IPS-NIHi11 (cell line): ENCODE measurements at places on chromosomes 6 and 20.

DNA sequence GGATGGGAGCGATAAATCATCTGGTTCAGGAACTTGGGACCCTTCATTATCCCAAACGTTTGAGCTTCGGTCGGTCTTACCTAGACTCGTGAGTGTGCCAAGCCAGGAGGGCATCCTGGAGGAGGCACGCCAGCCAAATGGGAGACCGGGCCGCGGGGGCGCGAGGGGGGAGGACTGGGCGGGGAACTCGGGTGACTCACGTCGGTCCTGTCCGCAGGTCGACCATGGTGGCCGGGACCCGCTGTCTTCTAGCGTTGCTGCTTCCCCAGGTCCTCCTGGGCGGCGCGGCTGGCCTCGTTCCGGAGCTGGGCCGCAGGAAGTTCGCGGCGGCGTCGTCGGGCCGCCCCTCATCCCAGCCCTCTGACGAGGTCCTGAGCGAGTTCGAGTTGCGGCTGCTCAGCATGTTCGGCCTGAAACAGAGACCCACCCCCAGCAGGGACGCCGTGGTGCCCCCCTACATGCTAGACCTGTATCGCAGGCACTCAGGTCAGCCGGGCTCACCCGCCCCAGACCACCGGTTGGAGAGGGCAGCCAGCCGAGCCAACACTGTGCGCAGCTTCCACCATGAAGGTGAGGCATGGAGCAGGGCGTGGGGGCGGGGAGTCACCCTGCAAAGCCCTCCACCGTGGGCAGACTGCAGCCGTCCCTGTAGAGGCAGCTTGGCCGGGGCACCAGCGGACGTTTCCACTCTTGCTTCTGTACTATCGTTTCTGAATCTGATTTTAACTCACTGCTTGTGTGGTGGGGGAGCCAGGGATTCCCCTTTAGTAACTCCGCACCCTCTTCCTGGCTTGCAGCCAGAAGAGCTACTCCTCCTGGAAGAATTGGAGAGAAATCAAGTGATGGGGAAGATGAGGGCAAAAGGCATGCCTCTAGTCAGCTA, 2.7 kb downstream of the BMP2 start:
- peak; percentile 36 for DNase-seq

- no peak for DNase-seq
Observed at GRCh38 chr6:71727632-71728294, 158.6 kb upstream of the RIMS1 start.

DNA sequence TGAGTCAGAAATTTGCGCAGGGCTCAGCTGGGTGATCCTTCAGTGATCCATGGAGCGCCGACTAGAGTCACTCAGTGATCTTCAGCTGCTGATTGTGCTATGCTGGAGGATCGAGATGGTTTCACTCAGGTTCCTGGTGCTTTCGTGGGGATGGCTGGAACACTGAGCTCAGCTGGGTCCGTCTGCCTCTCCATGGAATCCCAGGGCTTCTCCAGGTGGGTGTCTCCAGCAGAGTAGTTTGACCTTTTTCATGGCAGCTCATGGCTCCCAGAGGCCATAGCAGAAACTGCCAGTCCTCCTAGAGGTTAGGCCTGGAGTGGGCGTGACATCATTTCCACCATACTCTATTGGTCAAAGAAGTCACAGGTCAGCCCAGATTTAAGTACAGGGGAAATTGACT, 88.8 kb upstream of the SIRPA start:
- DNase-seq, result no peak

- peak; percentile 59 for DNase-seq
Observed at GRCh38 chr6:17705778-17706579, 746 bp downstream of the NUP153 start.

- peak; percentile 59 for DNase-seq
Observed at GRCh38 chr6:30219244-30219643, 6.0 kb upstream of the TRIM26 start.

DNA sequence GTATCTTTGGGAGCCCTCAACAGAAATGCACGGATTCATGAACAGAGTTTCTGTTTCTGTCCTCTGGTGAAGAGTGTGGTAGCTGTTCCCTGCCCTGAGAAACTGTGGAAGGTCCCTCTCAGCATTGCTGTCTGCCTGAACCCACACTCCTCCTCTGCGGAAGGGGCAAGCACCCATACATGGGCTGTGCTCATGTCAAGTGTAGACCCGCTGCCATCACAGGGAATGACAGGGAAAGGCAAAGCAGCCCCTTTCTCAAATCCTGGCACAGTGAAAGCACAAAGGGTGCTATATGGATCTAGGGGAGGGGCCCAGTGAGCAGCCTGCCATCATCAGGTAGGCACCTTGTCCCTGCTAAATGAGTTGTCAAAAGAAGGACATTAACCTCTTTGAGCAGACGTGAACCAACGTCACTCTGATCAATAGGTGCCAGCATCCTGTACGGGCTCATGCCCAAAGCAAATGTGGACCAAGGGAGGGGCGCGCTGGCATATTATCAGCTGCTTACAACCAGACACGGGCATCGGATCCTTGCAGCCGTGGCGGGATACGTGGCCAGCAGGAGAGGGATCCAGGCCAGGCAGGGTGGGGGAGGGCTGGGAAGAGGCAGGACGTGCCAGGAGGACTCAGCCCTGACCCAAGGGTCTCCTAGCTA, 231.2 kb upstream of the PMEPA1 start:
- no peak for DNase-seq

DNA sequence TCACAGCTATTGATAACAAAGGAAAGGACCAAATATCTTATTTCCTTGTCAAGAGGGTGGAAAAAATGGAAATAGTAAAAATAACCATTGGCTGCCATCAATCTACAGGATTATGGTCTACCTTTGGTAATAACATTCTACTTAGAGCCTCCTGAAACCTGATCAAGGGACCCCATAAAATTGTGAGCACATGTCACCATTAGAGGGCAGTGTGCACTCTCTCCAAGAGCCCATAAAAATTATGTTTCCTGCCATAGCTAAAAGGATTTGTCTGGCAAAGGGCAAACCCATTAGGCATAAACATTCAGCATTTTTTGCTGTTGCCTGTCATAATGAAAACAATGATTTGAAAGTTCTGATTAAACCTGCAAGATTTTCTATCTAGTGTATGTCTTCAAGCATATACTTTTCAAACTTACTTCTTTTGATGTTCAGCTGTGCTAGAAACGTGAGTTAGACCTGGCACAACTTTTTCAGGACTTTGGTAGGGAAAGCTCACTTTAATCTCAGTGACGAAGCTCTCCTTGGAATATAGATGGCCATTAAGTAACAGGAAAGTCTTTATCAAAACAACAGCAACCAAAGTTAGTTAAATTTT, 120.7 kb upstream of the ZFP64 start:
- peak; percentile 56 for DNase-seq

DNA sequence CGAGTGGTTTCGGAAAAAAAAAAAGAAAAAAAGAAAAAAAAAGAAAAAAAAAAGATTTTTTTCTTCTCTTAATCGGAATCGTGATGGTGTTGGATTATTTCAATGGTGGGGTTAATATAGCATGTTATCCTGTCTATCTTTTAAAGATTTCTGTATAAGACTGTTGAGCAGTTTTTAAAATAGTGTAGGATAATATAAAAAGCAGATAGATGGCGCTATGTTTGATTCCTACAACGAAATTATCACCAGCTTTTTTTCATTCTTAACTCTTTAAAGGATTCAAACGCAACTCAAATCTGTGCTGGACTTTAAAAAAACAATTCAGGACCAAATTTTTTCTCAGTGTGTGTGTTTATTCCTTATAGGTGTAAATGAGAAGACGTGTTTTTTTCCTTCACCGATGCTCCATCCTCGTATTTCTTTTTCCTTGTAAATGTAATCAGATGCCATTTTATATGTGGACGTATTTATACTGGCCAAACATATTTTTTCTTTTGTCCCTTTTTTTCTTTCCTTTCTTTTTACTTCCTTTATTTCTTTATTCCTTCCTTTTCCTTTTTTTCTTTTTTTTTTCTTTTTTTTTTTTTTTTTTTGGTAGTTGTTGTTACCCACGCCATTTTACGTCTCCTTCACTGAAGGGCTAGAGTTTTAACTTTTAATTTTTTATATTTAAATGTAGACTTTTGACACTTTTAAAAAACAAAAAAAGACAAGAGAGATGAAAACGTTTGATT, 3.6 kb downstream of the SOX4 start:
- DNase-seq, result no peak

GRCh38 chr6:6734479-6735465, 146.3 kb downstream of the LY86 start:
- DNase-seq, result no peak

DNA sequence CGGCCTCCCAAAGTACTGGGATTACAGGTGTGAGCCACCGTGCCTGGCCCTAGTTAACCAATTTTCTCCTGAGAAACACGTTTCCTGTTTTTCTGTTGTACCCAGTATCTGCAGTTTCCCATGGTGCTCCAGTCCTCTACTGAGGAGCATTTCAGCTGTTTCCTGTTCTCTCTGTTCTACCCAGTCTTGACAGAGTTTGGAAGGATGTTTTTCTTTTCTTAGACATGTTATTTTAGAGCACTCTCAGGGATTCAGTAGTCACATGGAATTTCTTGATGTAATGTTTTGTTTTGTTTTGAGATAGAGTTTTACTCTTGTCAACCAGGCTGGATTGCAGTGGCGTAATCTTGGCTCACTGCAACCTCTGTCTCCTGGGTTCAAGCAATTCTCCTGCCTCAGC, 129.8 kb upstream of the TIAM2 start:
- no peak for DNase-seq

- no peak for DNase-seq
Observed at GRCh38 chr20:23622839-23623343, 14.9 kb downstream of the CST3 start.

- DNase-seq, result no peak
Observed at GRCh38 chr6:149782337-149782736, 32.8 kb downstream of the PCMT1 start.

- DNase-seq, result peak; percentile 22
Observed at GRCh38 chr6:85756982-85757381, 114.3 kb upstream of the SYNCRIP start.

- DNase-seq, result no peak
Observed at GRCh38 chr20:62363920-62364851, 2.9 kb downstream of the LAMA5 start.

GRCh38 chr6:111957623-111958315, 84.5 kb upstream of the FYN start:
- DNase-seq, result peak; percentile 72

DNA sequence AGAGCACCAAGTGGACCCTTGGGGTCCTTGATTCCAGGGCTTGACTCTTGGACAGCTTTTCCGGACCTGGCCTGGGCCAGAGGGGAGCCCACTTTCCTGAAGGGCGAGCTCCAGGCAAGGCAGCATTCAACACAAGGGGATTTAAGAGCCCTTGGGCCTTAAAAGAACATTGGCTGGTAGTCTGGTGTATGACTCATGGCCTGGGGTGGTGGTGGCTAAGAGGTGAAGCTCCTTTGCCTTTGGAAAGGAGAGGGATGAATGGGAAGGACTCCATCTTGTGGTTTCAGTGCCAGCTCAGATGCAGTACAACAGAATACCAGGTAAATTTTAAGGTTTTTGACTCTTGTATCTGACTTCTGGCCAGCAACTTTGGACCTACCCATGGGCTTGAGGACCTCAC, 760.7 kb downstream of the GRIK2 start:
- no peak for DNase-seq

- no peak for DNase-seq
Observed at GRCh38 chr6:87104667-87105066, 9.8 kb upstream of the CGA start.

DNA sequence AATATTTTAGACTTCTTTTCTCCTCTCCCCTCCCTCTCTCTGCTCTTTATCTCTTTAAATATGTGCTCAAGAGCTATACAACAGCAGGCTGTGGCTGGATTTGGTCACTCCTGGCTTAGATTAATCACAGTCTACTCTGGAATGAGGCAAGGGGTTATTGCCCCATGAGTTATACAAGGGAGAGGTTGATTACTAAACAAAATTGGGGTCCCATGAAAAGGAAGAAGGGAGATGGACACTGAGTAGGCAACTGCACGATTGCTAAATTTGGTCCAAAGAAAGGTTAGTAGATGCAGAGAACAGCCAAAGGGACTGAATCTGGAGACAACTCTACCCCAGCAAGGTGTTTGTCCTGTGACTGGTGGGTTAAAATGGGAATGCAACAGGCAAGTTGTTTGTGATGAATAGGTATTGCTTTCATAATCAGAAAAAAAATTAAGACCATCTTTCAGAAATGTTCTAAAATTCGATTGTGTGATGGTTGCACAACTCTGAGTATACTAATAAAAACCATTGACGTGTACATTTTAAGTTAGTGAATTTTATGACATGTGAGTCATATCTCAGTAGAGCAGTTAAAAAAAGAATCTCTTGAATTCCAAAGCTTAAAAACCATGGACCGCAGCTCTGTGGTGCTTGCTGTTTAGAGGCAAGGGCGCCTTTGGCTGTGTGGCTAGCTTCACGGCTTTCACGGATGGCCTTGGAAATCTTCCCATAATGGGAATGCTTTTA, 57.1 kb downstream of the KIZ start:
- DNase-seq, result no peak

DNA sequence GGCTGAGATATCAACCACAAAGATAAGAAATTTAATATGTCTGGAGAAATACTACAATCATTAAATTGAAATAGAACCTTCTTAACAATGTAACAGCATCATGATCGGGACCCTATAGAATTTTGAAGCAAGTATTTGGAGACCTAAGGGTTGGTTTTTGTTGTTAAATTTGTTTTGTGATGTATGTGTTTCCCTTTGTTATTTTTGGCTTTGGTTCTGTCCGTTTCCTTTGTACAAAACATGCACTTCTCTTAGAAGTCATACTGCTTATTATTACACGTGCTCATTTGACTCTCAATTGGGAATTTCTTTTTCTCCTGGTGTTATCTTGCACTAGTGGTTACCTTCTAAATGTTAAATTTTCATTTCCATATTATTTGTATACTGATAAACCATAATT, 4.0 kb upstream of the PLN start:
- DNase-seq, result no peak

DNA sequence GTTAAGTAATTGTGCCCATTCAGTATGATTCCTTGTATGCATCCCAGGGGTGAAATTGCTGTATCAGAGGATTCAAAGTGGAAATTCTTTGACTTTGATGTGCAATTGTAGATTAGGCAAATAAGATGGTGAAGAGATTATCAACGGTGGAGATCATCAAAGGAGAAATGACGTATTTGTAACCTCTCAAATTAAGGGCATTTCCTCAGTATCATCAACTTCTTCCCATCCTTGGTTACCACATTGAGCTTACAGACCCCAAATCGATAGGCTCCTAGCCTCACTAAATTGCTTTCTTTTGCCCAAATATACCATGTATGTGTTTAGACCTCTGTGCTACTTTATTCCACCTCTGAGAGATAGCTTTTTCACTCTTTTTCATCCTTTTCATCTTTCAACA, 213.1 kb upstream of the ZFP64 start:
- no peak for DNase-seq

- DNase-seq, result no peak
Observed at GRCh38 chr20:23217023-23217422, 130.9 kb upstream of the CD93 start.
